ENCODE measurements at places on chromosomes 5 and 9. TPM values are rescaled to one million over a fixed set of nuclear protein-coding genes. Genes with fewer than 3 reads are reported as not detected.
A peak's percentile ranks its signal among the peaks of the same experiment; 100 is the strongest.

The IL3 gene
- not detected for total RNA-seq

GRCh38 chr5:96081276-96081858, 119.7 kb upstream of the ELL2 start:
- no peak overlapping the region for H3K4me3 ChIP-seq
- peak overlapping the region; percentile 96 for H3K27ac ChIP-seq
- no peaks in the 10 kb centered on the region for H3K27me3 ChIP-seq

The ADRB2 gene
- 6.9 TPM for total RNA-seq

The CCNO gene
- total RNA-seq, result 10.6 TPM

The GTF2H2 gene
- 19.4 TPM for total RNA-seq

DNA sequence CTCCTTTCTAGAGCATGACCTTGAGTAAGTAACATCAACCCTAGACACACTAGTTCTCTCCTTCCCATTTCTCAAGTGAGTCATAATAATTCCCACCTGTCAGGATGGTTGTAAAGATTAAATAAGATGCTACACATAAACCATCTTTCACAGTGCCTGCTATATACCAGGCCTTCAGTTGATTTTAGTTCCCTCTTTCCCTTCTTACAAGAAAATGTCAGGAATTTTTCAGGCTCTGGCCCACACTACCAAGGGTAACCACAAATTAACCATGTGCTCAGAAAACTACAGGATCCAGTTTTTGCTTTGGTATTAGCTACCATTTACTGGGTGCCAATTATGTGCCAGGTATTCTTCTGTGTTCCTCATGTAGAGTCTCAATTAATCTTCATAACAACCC, 42.7 kb upstream of the RARS1 start:
- H3K4me3 ChIP-seq, result no peak overlapping the region
- H3K27ac ChIP-seq, result no peak overlapping the region
- no peak for DNase-seq
- H3K4me1 ChIP-seq, result no peaks in the 10 kb centered on the region
- peaks cover 62% of the 10 kb centered on the region for H3K36me3 ChIP-seq
- H3K27me3 ChIP-seq, result no peaks in the 10 kb centered on the region

DNA sequence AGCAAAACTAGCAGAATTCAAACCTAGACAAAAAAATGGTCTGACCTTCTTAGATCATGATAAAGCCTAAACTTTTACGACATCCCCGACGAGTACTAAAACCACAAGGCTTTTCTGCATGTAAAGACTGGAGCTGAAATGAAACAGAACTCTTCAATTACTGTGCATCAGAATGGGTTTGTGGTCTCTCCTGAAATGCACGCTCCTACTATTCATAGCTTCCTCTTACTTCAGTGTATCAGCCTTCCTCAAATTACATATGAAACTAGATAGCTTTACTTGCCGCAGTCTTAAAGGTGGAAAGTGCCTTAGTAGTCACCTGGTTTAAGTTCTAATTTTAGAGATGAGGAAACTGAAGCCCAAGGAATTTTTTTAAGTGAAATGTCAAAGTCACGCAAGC, 24.6 kb upstream of the MED10 start:
- no peak overlapping the region for H3K27ac ChIP-seq
- no peak for DNase-seq
- peaks cover 13% of the 10 kb centered on the region for H3K4me1 ChIP-seq
- no peak overlapping the region for H3K4me3 ChIP-seq

GRCh38 chr9:93588641-93589609, 12.5 kb downstream of the PHF2 start:
- peaks cover 10% of the 10 kb centered on the region for H3K36me3 ChIP-seq
- H3K27me3 ChIP-seq, result no peaks in the 10 kb centered on the region
- H3K27ac ChIP-seq, result no peak overlapping the region
- DNase-seq, result no peak
- peaks cover 15% of the 10 kb centered on the region for H3K4me1 ChIP-seq
- H3K4me3 ChIP-seq, result no peak overlapping the region

DNA sequence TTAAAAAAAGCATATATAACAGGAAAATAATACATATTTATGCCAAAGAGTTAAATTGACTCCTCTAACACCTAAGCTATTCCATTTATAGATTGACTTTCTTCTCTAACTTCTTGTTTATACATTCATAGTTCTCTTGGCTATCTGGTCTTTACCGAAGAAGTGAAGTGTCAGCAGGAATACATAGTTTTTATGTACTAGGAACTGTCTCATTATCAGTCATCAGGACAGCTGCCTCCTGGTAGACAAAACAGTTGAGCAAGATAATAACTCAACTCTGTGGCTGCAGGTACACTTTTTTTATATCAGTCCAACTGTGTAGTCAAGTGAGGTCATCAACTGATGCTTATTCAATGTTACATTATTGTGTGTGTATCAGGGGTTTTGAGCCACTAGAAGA, 1436.0 kb upstream of the NUDT12 start:
- no peak for DNase-seq
- H3K4me3 ChIP-seq, result no peak overlapping the region
- no peaks in the 10 kb centered on the region for H3K4me1 ChIP-seq
- H3K27me3 ChIP-seq, result no peaks in the 10 kb centered on the region
- no peak overlapping the region for H3K27ac ChIP-seq

- H3K27ac ChIP-seq, result no peak overlapping the region
- no peak for DNase-seq
- peaks cover 7% of the 10 kb centered on the region for H3K4me1 ChIP-seq
- H3K27me3 ChIP-seq, result no peaks in the 10 kb centered on the region
Observed at GRCh38 chr5:35899800-35900199, 38.6 kb downstream of the CAPSL start.

- peaks cover 2% of the 10 kb centered on the region for H3K36me3 ChIP-seq
- DNase-seq, result peak; percentile 61
- H3K4me1 ChIP-seq, result peaks cover 34% of the 10 kb centered on the region
- no peak overlapping the region for H3K4me3 ChIP-seq
- H3K27ac ChIP-seq, result no peak overlapping the region
Observed at GRCh38 chr9:6106711-6107339, 91.4 kb upstream of the RANBP6 start.

The QSOX2 gene
- total RNA-seq, result 23.7 TPM

DNA sequence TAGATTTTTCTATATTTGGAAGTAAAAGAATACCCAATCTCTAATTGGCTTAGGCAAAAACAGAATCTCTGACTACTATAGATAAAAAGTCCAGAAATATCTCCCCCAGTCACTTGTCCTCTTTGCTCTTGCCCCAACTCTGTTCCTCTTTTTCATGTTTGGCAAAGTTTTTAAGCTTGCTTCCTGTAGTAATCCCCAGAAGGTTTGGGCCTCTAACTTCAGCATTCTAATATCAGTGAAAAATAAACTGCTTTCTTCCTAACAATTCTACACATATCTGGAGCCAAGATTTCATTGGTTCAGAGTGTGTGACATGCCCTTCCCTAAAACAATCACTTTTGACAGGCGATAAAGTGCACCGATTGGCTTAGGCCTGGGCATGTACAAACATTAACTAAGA, 1680.3 kb downstream of the MAT2B start:
- no peak for DNase-seq
- H3K4me3 ChIP-seq, result no peak overlapping the region
- H3K36me3 ChIP-seq, result peaks cover 5% of the 10 kb centered on the region
- no peak overlapping the region for H3K27ac ChIP-seq

The PCDHGA4 gene
- total RNA-seq, result 0.26 TPM
